ENCODE measurements at places on chromosomes 12 and 14.

- no peak for DNase-seq
Observed at GRCh38 chr14:44168566-44168965, 338.5 kb downstream of the FSCB start.

GRCh38 chr12:12807970-12808702 is 5.0 kb upstream of the DDX47 start:
- no peak for DNase-seq

DNA sequence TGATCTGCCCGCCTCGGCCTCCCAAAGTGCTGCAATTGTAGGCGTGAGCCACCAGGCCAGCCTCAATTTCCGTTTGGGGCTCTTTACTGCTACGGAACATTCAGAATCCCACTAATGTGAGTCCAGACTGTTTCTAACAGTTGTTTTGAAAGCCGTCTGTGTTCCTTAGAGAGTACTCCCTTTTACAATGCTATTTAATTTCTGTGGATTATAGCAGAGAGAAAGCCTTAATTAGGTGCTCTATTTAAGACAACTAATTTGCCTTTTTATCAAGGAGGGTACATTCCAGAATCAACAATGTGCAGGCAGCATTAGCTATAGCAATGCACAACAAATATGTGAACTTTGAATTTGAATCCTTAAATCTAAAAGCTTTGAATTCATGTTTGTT is 2.8 kb upstream of the SAV1 start:
- DNase-seq: no peak

- DNase-seq: no peak
Observed at GRCh38 chr12:95054206-95054605, 19.2 kb downstream of the NR2C1 start.

- DNase-seq: no peak
Observed at GRCh38 chr12:39780913-39781446, 161.4 kb upstream of the ABCD2 start.

Measured in A549 (cell line).